Stimulated activated CD8-positive, alpha-beta memory T cell treated with anti-CD3 and anti-CD28 coated beads, Interleukin-4, amount 100 ng/mL, for 4 hours (primary cell): ENCODE measurements at places on chromosomes 4 and X.

DNA sequence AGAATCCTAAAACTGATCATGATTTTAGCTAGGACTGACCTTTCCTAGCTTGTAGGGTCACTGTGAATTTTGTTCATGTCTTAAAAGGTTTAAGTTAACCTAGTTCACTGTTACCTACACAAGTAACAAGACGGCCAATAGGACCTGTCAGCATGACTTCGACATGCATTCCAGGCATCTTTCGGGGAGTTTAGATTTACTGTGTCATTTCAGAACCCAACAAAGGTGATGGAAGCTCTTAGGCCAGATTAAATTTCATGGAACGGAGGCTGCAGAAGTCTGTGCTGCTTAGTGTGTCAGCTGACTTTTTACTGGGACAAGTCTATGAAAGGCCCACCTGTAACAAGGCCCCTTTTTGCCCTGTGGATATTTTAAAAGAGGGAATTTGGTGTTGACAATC, 93.1 kb downstream of the GATB start:
- DNase-seq, result no peak

DNA sequence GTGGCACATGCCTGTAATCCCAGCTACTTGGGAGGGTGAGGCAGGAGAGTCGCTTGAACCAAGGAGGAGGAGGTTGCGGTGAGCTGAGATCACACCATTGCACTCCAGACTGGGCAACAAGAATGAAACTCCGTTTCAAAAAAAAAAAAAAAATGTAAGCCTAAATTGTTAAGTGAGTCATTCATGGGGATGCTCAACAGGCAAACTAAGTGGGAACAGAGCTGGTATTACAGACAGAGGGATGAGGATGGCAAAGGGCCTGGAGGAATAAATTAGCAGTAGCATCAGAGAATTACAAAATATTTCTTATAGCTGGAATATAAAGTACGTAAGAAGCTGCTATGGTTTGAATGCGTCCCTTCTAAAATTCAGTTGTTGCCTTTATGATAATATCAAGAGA, 43.4 kb upstream of the OGT start:
- DNase-seq, result no peak

GRCh38 chr4:168129802-168130201, 37.5 kb downstream of the ANXA10 start:
- no peak for DNase-seq

DNA sequence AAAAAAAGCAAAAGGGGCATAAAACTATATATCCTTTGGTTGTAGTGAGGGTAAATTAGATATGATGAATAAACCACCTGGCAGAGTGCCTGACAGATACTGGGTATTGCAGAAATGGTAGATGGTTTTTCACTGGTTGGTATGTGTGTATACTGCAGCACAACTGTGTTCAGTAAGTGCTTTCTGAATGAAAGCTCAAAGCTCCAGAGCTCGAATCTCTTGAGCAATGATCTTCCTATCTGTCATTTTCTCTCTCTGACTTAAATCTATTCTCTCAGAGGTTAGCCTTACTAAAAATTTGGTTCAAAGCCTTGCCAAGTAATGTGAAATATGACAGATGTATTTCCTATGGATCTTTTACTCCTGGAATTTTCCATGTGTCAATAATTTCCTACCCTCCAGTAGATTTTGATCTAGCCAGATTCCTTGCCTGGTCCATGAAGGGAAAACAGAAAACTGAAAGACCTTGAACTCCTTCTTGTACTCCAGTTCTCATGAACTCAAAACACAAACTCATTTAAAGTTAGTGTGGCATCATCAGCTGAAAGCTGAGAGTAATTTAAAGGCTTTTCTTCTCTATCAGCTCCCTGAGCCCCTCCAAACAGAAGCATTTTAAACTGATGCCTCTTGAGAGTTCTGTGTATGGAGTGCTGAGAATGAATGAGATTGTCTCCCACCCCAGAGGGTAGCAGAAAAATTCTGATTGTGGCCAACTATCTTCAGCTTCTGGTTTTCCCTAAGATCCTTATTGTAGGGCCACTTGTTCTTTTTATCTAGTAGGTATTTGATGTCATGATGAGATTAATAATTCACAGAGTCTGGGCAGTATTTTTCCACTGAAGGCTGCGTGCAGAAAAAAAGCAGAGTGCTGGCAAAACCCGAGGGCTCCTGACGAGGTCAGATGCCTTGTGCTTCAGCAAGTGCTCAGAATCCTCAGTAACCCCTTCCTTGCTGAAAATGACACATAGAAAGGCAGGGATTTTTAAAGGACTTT, 363.4 kb upstream of the BOD1L1 start:
- DNase-seq, result no peak

GRCh38 chr4:140300271-140300970, 73.0 kb upstream of the SCOC start:
- no peak for DNase-seq

GRCh38 chr4:26713563-26714151, 129.8 kb downstream of the TBC1D19 start:
- no peak for DNase-seq

DNA sequence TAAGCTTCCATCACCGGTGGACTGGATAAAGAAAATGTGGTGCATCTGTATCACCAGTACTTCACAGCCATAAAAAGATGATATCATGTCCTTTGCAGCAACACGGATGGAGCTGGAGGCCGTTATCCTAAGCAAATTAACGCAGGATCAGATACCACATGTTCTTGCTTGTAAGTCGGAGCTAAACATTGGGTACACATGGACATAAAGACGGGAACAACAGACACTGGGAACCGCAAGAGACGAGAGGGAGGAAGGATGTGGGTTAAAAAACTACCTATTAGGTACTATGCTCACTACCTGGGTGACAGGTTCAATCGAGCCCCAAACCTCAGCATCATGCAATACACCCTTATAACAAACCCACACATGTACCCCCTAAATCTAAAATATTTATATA, 16.3 kb upstream of the IDS start:
- no peak for DNase-seq

DNA sequence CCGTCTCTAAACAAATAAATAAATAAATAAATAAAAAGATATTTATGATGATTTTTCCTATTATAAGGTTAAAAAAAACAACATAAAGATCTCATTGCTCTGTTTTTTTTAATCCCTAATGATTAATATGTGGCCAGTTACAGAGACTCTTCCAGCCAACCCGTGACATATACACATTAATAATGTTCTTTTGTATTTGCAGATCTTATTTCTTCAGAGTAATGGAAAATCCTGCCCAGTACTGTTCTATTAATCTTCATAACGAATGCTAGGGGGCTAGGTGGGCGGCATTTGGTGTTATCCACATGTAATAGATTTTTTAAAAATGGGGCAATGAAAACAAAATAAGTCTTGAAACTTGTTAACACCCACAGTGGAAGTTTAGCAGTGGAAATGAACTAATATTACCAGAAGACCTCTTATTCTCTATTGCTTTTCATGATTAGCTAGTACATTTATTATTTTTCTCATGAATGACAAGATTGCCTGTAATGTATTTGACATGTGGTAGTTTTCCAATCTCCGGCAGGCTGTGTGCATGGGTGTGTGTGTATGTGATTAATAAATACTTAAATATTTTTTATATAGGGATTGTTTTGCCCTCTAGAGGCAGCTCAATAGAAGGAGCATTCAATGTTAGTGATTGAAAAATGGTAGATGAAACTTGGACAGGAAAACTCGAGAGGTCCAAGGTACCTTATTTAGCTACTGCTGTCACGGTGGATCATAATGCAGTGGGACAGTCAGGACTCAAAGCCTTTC, 457.4 kb downstream of the IL1RAPL1 start:
- DNase-seq, result no peak

DNA sequence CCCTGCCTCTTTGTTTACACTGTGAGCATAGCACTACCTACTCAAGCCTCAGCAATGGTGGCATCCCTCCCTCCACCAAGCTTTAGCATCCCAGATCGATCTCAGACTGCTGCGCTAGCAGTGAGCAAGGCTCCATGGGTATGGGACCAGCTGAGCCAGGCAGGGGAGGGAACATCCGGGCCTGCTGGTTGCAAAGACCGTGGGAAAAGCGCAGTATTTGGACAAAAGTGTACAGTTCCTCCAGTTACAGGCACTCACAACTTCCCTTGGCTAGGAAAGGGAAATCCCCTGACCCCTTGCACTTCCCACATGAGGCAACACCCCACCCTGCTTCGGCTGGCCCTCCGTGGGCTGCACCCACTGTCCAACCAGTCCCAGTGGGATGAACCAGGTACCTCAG, 26.5 kb downstream of the EGF start:
- no peak for DNase-seq

DNA sequence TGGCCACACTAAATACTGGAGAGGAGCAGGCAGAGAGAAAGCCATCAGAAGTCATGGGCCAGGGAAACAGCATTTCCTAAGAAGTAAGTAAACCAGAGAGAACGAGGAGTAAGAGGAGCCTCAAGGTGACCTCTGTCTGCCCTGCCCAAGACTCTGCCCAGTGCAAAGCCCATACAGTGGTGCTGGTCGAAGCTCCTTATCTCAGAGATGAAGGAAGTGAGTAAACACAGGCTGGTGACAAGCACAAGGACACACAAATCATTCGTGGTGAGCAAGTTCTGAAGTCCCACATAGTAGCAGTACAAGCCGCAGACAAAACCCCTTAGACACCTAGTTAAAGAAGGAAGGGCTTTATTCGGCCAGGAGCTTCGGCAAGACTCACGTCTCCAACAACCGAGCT, 62.7 kb downstream of the DCTD start:
- no peak for DNase-seq

- no peak for DNase-seq
Observed at GRCh38 chrX:39017077-39017476, 215.8 kb downstream of the MID1IP1 start.

DNA sequence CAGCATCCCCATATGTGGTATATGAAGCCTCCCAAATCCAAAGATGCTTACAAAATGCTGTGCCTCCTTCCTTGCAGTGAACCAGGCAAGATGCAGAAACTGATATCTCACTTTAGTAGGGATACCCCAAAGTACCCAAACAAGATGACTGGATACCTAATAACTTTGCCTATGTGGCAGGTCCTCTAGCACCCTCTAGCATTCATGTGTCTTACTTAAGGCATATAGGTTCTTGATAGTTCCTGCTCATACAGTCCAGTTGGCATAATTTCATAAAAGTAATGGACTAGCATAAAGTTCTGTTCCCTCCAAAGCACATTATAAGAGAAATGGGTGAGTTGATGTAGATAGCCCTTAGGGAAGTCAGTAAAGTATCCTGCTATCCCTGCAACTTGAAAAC, 36.8 kb upstream of the SPP1 start:
- no peak for DNase-seq

DNA sequence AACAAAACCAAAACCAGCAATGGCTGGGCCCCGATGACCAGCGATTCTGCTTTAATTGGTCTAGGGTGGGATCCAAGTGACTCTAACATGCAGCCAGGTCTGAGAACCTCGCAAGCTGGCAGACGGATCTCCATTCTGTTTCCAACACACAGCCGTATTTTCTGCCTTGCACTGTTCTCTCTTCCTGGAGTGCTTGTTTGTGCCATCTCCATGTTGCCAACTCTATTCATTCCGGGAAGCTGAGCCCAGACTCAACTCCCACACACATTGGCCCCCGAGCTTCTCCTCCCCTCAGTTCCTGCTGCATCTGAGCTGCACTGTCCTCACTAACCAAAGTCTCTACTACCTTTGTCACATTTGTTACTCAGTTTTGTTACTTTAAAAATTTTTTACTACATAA, 35.6 kb downstream of the GEMIN8 start:
- DNase-seq, result no peak

DNA sequence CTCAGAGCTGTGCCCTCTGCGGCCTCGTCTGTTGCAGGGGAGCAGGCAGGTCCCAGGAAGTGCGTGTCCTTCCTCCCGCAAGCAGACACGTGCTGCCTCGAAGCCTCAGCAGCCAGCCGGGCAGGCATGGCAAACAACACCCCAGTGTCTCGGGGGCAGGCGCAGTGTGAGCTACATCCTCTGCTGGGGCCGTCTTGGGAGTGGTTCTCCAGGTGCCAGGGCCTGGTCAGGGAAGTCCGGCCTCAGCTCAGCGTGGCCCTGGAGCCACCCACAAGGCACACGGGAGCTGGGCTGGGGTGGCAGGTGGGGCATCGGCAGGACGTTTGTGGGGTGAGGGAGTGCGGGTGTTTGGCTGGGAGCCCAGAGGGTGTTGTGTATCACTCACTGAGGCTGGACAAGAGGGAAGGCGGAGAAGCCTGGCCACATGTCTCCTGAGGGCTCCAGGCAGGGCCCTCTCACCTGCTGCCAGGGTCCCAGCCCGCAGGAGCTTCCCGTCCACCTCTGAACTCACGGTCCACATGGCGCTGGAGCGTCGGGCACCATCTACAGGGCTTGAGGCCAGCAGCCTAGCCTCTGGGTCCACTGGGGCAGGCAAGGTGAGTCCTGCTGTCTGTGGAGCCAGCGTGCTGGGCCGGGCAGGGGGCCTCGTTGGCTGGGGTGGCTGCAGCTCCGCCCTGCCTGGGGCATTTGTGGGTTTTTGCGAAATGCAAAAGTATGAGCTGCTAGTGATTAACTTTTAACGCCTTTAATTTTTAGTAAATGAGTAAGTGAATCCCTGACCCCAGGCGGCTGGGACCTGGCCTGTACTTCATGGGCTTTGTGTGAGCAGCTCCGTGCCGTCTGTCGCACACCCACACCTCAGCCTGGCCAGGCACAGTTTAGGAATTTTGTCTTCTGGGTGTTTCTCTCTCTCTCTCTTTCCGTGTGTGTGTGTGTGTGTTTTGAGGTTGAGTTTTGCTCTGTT, 17.3 kb upstream of the UVSSA start:
- no peak for DNase-seq

DNA sequence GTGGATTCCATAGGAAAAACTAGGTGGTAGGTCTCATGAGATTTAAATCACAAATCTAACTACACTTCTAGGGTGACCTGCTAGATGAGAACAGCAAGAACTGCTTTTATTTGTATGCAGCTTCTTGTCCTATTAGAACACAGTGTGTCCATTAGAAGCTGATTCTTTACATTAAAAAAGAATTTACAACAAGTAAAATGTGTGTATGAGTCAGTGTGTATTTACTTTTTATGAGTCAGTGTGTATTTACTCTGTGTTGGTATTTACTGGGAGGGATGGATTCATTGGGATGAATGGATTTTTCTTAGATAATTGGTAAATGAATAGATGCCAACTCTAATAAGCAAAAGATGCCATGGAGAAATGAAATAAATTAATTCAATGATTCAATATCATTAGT, 40.6 kb upstream of the XPNPEP2 start:
- no peak for DNase-seq

- DNase-seq, result no peak
Observed at GRCh38 chrX:506341-506740, 119.6 kb upstream of the PPP2R3B start.

- DNase-seq, result no peak
Observed at GRCh38 chr4:164902608-164903007, 25.6 kb downstream of the APELA start.

DNA sequence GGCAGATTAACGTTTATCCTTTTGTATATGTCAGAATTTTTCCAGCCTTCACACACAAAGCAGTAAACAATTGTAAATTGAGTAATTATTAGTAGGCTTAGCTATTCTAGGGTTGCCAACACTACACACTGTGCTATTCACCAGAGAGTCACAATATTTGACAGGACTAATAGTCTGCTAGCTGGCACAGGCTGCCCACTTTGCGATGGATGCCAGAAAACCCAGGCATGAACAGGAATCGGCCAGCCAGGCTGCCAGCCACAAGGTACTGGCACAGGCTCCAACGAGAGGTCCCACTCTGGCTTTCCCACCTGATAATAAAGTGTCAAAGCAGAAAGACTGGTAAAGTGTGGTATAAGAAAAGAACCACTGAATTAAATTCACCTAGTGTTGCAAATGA, 94.8 kb downstream of the TET2 start:
- DNase-seq, result no peak

GRCh38 chr4:174215961-174216680, 67.3 kb downstream of the FBXO8 start:
- DNase-seq, result no peak

GRCh38 chrX:37905436-37906147, 58.2 kb upstream of the DYNLT3 start:
- no peak for DNase-seq
